Erythroblast (primary cell): ENCODE measurements at places on chromosomes 5 and 9.

GRCh38 chr5:133063965-133064364, 12.2 kb downstream of the HSPA4 start:
- DNase-seq, result no peak

DNA sequence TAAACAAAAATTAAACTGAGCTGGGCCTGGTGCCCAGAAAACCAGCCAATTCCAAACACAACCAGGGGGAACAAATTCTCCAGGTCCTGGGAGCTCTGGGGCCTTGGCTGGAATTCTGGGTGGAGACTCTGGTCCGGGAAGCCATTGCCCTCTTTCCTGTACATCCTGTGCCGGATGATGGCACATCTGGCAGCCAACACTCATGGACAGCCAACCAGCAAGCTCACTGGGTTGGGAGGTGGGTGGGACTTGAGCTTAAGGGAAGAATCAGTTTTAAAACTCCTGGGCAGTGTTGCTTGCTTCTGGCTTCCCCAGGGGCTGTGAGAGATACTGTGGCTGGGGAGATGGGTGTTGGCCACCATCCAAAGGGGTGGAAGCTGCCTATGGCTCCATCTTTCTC, 56.1 kb downstream of the PCDH1 start:
- DNase-seq, result peak; percentile 11

- DNase-seq, result no peak
These were observed 68.6 kb upstream of the RNF130 start for GRCh38 chr5:180140079-180140554.

DNA sequence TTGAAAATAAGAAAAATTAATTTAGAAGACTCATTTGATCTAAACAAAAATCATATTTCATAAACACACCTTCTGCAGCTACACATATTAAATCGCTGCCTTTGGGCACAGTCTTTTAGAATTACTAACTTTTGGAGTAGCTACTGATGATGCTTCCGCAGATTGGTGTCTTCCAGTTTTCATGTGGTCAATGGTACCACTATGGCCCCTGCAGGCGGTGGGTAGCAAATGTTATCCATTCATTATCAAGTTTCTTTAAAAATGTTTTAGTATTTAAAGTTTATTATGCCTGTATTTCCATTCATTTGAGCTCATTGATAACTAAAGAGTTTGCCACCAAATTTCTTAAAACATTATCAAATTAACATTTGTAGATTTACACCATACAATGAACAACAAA, 122.9 kb upstream of the GRAMD2B start:
- no peak for DNase-seq

- DNase-seq, result no peak
These were observed 605.8 kb upstream of the PTGER4 start for GRCh38 chr5:40073927-40074326.

GRCh38 chr5:160044391-160044804, 35.5 kb downstream of the TTC1 start:
- peak; percentile 66 for DNase-seq

DNA sequence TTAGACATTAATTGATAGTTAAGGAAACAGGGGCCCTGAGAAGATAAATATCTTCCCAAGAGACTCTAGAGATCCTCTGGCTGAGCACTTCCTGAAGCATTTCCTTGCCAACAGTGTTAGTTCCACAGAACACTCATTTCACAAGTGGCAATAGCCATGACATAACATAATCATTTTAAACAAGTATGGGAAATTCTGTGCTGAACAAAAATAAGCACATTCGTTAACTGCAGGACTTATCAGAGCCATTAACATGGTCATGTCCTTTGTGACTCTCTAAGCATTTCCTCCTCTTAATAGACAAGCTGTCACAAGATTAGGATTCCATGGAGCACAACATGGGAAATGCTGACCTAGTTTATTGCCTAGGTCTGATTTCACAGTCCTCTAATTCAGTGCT, 184.9 kb downstream of the SNX18 start:
- no peak for DNase-seq

GRCh38 chr9:81868145-81868544, 60.1 kb upstream of the SPATA31D4 start:
- no peak for DNase-seq

- no peak for DNase-seq
These were observed 67.9 kb upstream of the ANKRD55 start for GRCh38 chr5:56301069-56301468.

GRCh38 chr5:115605436-115605835, 3.2 kb upstream of the TICAM2 start:
- DNase-seq, result no peak

GRCh38 chr5:31990081-31990650, 184.0 kb downstream of the GOLPH3 start:
- no peak for DNase-seq

- DNase-seq, result no peak
These were observed 2.9 kb downstream of the ANKDD1B start for GRCh38 chr5:75614176-75614575.

DNA sequence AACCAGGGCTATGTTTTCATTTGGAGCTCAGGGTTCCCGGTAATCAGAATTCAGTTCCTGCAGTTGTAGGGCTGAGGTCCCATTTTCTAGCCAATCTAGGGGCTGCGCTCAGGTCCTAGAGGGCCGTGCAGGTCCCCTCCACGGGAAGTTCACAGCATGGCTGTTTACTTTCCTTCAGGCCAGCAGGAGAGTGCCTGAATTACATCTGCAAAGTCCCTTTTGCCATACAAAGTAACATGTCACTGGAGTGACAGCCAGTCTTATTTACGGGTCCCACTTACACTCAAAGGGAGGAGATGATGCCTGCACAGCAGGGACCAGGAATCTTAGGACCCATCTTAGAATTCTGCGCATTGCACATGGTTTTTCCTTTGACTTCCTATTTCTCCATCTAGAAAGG, 29.9 kb upstream of the TGFBI start:
- DNase-seq, result no peak
